ENCODE measurements at places on chromosomes 13 and 19.

DNA sequence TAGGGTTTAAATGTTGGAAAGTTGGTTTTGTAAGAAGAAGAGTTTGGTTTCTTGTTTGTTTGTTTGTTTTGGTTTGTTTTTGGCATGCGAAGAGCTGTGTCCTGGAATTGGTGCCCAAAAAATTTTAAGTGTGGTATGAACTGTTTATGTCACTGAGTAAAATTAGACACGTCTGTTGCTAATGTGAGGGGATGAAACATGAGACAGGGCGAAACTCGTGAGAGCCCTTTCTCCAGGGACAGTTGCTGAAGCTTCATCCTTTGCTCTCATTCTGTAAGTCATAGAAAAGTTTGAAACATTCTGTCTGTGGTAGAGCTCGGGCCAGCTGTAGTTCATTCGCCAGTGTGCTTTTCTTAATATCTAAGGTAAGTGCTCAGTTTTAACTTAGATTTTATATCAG lies at the start of gene SGCG:
SGCG (plus strand) TSS at position 269 of the 400 bp plus-strand sequence. CDS start 22,716 bp downstream, outside the sequence.
- no peak for DNase-seq

- no peak for DNase-seq
Observed at GRCh38 chr13:48222358-48223301, 10.4 kb upstream of the ITM2B start.

DNA sequence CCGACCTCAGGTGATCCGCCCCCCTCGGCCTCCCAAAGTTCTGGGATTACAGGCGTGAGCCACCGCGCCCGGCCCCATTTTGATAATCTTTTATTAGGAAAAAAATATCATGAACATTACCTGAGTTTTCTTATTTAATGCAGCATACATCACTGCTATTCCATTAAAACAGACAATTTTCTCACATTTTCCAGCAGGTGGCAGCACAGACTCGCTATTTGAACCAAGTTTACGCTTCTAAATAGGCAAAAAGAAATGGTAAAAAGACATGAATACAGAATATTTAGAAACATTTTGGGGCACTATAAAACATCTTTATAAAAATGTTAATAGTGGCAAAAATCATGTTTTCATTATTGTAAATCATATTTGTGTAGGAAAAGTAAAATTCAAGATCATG lies 903.1 kb downstream of the SLITRK6 start:
- peak; percentile 10 for DNase-seq

DNA sequence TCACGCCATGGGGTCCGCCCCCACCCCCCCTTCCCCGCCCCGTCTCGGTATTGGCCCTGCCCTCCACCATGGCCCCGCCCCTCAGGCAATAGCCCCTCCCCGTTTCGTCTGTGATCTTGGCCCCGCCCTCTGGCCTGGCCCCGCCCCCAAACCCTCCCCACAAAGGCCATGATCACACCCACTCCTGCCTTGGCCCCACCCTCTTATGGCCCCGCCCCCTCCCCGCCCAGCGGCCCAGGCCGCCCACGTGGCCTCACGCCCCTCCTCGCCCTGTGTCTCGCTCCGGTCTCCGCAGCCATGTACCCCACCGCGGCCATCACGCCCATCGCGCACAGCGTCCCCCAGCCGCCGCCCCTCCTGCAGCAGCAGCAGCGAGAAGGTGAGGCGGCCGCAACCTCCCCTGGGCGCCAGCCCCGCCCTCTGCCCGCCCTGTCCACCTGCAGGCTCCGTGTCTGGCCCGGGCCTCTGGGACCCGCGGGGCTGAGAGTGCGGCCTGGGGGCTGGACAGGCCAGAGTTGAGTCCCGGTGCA lies 61.3 kb downstream of the CELF5 start:
- DNase-seq: peak; percentile 32

DNA sequence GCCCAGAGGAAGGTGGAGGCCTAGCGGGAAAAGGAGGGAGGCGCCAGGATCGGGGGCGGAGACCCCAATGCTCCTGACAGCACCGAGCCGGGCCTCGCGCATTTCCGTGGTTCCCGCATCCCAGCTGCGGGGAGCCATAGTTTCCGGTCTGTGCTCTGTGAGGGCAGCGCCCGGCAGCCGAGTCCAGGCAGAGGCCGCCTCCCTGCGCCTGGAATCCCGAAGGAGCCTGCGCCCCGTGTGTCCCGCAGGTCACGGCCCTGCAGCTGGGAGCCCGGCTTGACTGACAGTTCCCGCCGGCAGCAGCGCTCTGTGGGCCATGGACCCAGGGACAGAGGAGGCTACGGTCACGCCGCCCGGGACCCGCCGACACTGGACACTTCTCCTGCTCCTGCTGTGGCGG lies 74.6 kb upstream of the C13orf46 start:
- no peak for DNase-seq

DNA sequence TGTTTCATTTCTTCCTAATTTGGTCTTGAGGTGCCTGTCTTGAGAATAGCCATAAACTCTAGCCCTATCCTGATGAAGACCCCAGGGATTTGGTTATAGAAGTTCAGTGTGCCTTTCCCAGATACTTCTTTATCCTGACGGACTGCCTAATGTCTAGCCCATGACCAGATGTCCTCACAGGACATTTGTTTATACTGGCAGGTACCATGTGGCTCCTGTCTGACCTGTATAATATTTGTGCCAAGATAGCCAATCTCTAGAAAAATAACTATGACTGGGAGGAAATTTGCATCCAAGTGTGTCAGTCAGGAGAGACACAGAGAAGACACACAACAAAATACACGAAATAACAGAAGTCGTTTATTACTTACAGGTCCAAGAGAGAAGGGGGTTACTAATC lies 69.2 kb upstream of the MIR17HG start:
- DNase-seq: no peak

GRCh38 chr13:48625413-48626076 lies 28.2 kb upstream of the CYSLTR2 start:
- DNase-seq: no peak

DNA sequence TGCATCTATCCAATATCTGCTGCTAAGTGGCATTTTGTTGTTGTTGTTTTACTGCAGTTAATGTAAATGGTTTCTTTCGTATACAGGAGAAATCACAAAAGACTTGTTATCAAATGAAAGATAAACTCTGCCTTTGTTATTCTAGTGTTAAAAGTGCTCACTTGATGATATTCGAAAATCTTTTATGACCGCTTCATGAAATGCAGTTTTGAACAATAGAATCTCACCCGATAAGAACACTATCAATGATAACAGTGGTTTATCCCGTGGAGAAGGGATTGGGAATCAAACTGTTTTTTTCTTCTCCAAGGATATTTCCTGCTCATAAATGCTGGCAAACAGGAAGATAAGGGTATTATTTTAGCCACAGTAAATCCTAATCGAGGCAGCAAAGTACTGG lies 1366.3 kb downstream of the OLFM4 start:
- no peak for DNase-seq

DNA sequence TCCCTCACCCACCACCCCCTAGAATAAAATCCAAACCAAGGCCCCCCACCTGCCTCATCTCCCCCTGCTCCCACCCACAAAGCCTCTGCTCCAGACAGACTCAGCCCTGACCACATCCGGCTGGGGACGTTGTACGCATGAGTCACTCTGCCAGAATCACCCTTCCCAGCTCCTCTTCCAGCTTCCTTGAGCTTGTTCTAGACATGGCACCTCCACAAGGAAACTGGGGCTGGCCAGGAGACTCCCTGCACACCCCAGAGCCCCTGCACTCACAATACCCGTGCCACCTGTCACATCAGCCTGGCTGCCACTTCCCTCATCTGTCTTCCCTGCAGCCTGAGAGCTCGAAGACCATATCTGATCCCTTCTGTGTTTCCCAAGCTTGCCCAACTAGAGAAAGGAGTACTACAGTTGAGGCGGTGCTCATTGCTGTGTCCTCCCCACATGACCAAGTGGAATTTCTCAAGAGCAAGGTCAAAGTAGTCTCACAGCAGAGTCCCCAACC lies 9.7 kb downstream of the DEDD2 start:
- peak; percentile 84 for DNase-seq

DNA sequence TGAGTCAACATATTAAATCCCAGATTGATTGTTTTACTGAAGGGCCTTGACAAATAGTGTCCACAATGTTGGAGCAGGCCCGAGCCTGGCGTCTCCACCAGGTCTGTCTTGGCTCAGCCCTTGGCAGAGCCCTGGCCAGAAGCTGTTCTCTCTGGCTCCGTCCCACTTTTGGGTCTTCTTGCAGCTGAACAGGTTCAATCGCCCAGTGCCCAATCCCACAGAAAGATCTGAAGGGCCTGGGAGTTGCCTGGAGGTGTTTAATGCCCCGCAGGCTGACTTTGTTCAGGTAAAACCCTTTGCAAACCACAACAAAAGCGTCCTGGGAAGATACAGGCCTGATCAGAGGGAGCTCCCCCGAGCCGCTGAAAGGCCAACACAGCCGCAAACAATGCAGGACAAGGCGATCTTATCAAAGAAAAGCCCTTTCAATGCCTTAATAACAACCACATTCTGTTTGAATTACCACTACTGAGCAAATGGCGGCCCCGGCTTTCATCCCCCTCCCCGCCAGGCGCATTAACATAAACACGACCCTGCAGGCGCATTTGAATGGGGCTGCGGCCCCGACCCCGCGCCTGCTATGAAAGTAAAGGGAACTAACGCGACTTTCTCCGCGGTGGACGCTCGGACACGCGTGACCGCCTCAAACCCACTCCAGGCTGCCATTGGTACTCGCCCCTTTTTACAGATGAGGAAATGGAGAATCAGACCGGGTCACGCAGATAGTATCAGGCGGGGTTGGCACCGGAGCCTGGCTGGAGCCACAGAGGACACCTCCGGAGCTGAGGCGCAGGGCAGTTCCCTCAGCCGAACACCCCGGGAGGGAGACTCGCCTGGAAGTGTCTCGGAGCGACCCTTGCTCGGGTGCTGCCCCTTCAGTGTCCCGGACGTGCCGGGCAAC lies 3.1 kb downstream of the CDX2 start:
- DNase-seq: no peak

Data from HTR-8/SVneo (cell line).